Fibroblast of villous mesenchyme (primary cell): ENCODE measurements at places on chromosomes 7 and 10.
A peak's percentile ranks its signal among the peaks of the same experiment; 100 is the strongest.

GRCh38 chr10:373015-373414, 237.8 kb downstream of the ZMYND11 start:
- peak; percentile 77 for DNase-seq

DNA sequence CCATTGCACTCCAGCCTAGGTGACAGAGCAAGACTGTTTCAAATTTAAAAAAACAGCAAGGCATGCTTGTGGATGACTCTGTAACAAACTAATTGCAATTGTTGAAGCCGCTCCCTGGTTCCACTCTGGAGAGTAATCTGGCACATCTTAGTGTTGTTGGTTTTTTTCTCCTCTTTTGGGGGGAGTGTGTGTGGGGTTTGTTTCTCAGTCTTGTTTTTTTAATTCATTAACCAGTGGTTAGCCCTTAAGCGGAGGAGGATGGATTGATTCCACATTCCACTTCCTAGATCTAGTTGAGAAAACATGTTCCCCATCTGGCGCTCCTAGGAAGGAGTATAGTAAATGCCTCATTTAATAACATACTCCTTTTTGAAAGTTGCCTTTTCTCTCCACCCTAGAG, 8.6 kb upstream of the ZNF713 start:
- peak; percentile 34 for DNase-seq

GRCh38 chr7:140455743-140456142, 23.6 kb downstream of the MKRN1 start:
- DNase-seq = no peak

- no peak for DNase-seq
Measured at GRCh38 chr7:116577320-116577871, 52.6 kb downstream of the CAV1 start.

DNA sequence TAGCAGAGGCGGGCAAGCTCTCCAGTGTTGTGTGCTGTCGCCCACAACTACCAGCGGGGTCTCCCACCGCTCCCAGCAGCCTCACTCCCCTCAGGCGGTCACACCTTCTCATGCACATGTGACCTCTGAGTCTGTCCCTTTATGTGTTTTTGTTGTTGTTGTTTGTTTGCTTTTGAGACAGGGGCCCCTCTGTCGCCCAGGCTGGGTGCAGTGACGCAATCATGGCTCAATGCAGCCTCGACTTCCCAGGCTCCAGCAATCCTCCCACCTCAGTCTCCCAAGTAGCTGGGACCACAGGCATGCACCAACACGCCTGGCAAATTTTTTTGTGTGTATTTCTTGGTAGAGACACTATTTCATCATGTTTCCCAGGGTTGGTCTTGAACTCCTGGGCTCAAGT, 1.5 kb downstream of the CPSF4 start:
- DNase-seq = peak; percentile 49

GRCh38 chr10:3068201-3068967, 1.0 kb downstream of the PFKP start:
- DNase-seq = peak; percentile 80

DNA sequence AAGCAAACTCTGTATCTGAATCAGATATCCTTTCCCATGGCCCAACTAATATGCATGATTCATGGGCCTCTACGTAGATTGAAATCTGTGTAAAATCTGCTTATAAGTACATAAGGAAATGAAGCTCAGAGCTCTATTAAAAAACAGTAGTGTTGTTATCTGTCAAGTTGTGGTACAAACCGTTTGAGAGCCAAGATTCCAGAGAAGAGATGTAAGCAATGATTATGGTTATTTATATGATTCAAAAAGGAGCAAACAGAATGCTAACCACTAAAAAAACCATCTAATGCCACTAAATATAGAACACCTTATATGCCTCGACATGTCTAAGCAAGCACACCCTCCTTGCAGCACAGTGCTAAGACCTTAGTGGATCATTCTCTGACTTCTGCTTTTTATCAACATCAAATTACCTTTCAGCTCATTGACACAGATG, 26.6 kb downstream of the RPP38 start:
- DNase-seq = peak; percentile 95

DNA sequence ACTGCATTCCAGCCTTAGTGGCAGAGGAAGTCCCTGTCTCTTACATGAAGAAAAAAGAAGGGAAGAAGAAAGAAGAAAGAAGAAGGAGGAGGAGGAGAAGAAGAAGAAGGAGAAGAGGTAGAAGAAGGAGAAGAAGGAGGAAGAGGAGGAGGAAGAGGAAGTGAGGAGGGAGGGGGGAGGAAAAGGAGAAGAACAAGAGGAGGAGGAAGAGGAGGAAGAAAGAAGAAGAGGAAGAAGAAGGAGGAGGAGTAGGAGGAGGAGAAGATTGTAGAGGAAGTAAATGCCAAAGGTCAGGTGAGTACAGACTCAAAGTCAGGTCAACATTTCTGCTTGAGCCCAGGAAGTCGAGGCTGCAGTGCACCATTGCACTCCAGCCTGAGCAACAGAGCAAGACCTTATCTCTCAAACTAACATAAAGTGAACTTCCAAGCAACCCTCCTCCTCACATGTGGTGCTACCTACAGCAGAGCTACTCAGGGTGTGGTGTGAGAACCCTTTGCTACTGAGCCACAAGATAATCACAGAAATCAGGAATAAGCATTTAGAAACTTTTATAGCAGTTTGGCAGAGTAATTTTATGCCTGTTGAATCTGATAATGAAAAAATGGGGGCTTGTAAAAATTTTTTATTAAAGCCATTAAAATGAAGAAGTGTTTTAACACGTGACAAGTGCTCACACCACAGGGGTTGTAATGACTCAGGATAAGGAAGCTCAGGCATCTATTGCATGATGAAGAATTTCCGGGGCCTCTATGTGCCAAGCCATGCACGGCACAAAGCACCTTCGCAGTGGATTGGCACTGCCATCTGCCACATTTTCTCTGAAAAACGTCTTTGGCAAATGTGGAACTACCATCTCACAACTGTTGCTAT, 224.9 kb upstream of the AUTS2 start:
- DNase-seq = peak; percentile 12

DNA sequence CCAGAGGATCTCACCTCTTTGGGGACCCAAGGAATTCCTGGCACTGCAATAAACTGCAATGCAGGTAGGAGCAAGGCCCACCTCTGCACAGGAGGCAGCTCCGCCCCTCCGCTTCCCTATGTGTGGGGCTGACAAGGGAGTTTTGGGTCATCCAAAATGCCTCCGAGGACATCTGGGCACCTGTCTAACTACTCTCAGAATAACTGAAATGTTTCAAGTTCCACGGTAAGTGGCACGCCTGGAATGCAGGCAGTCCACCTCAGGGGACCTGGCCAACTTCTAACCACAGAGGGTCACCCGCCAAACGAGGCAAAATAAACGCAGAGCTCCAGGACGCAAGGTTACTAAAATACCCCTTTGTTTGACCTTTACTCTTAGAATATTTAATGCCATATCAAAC, 102.5 kb downstream of the FGFR2 start:
- no peak for DNase-seq

DNA sequence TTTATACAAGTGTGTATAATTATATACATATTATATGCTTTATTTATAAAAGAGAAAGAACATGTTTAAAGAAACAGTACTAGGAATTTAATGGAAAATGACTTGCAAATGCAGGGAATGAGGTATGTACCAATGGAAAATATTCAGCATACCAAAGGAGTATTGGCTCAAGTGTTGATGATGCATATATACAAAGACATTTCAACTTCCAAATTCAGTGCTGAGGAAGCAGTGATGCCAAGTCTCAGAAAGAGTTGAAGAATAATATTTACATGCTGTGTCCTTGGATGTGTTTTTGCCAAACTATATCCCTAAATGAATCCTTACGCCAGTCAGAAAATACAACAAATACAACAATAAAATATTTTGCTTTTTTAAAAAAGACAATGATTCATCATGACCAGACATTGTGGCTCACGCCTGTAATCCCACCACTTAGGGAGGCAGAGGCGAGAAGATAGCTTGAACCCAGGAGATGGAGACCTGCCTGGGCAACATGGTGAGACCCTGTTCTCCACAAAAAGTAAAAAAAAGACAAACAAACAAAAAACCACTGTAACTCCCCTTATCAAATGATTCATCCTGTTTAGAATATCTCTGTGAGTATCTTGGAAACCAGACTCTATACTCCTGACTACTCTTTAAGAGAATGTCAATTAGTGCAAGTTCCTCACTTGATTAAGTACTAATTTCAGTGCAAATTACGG, 157.2 kb downstream of the CHRM2 start:
- DNase-seq = peak; percentile 49

- DNase-seq = no peak
Measured at GRCh38 chr7:73648593-73649332, 18.9 kb upstream of the VPS37D start.

GRCh38 chr10:97154162-97154561, 31.6 kb downstream of the SLIT1 start:
- no peak for DNase-seq

DNA sequence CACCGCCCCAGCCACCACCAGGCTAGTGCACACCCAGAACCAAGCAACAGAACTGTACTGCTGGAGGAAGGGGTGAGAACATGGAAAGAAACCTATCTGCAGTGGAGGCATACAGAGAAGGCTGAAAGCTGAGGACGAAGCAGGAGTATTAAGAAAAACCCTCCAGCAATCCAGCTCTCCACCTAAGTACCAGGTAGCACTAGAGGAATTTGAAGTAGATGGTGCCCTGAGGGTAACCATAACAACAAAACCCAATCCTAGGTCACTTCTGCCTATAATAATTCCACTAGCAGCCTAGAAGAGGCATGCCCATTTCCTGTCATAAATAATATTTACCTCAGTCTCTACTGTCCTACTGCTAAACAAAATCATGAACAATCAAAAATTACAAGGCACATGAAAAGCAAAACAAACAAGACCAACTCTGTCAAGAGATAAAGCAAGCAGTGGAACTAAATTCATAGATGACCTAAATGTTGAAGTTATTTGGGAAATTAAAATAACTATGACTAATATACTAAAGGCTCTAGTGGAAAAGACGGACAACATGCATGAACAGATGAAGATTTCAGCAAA, 51.1 kb downstream of the HYCC1 start:
- no peak for DNase-seq

GRCh38 chr7:155358948-155359712, 61.5 kb downstream of the INSIG1 start:
- no peak for DNase-seq

- peak; percentile 80 for DNase-seq
Measured at GRCh38 chr10:29648983-29649268, 14.2 kb upstream of the SVIL start.

GRCh38 chr10:105837951-105838350, 1196.9 kb downstream of the SORCS3 start:
- no peak for DNase-seq

GRCh38 chr7:38215115-38215514, 37.1 kb downstream of the STARD3NL start:
- no peak for DNase-seq

- no peak for DNase-seq
Measured at GRCh38 chr7:31690935-31691334, 3.9 kb downstream of the PPP1R17 start.

GRCh38 chr7:127782075-127782474, 130.1 kb downstream of the SND1 start:
- DNase-seq = no peak

DNA sequence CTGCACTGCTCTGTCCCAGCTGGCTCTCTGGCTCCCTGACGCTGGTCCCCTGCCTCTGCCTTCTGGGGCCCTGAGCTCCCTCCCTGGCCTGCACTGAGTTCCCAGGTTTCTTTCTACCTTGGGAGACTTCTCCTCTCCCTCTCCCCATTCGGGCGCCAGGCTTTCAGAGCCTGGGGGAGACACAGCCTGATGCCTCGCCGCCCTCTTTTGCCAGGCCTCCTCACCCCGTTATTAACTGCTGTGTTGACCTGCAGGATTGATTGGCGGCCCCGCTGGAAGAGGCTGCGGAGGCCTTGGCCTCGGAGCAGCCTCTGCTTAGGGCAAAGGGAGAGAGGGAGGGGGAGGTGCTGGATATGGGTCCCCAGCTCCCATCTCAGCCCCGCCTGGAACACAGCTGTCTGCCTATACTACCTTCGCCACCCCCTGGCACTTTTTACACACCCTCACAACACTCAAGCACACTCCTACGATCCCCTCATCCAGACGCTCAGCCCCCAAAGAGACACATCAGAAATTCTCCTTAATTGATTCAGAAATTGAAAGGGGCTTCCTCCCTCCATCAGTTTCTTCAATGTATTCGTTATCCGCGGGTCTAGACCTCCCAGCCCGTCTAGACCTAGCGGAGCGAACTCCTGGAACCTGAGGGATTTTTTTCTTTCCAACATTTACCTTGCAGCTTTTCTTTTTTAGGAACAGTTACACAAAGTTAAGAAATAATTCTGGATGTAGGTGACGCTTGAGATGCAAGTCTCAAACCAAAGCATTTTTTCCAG, 7.1 kb upstream of the PAX2 start:
- DNase-seq = no peak

- no peak for DNase-seq
Measured at GRCh38 chr10:126108693-126109092, 212.3 kb downstream of the FANK1 start.

GRCh38 chr7:50479743-50480517, 29.8 kb upstream of the FIGNL1 start:
- DNase-seq = no peak

DNA sequence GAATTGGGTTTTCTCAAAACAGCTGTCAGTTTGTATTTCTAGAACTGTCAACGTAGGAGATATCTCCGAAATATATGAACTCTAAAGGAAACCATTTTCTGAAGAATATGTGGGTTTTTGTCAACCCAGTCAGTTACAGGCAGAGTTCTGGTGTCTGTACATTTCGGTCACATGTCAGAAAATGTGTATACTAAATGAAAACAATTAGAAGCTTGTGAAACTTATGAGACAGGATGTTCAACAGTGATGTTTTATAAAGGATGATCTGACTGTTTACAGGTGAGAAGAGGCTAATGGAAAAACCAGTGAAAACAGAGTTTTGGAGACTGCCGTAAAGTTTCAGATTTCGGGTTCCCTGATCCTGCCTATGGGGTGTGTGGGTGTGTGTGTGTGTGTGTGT, 6.2 kb downstream of the JAZF1 start:
- no peak for DNase-seq

DNA sequence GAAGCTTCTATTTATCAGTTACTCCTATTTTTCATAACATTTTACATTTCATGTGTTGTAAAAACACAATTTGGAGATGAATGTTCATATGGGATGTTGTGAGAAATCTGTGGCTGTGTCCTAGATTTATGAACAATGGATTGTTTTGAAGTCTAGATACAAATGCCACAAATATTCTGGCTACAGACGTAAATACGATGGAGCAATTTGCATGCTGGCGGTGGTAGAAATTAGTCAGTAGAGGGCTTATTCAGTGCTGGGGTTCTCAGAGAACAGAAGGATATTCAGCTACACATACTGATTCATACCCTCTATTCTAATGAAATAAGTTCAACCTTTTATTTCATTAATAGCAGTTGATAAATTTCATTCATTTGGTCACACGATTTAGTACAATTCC, 48.8 kb downstream of the PLPP4 start:
- DNase-seq = peak; percentile 4

- DNase-seq = no peak
Measured at GRCh38 chr10:79068203-79068561, 584 bp upstream of the ZMIZ1 start.

- DNase-seq = no peak
Measured at GRCh38 chr7:156058248-156058647, 246.0 kb upstream of the SHH start.

GRCh38 chr7:112084520-112084971, 121.7 kb downstream of the DOCK4 start:
- peak; percentile 60 for DNase-seq

GRCh38 chr10:133544506-133544905, 17.3 kb downstream of the CYP2E1 start:
- no peak for DNase-seq
